Activated CD4-positive, alpha-beta T cell treated with anti-CD3 and anti-CD28 coated beads, Interleukin-2, amount 50 U/mL, for 48 hours (primary cell): ENCODE measurements at places on chromosomes 3 and 15.

DNA sequence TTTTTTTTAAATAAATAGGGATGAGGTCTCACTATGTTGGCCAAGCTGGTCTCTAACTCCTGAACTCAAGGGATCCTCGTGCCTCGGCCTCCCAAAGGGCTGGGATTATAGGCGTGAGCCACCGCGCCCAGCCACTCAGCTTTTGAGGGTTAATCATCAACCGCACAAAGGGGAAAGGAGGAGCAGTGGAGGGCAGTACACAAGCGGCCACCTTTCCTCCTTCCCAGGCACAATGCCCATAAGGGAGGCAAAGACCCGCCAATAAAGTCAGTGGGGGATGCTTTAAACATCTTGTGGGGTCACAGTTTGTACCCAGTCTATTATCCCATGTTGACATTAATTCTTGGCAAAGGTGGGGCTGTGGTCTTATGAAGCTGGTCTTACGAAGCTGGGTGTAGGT, 32.4 kb downstream of the EHD4 start:
- no peak for DNase-seq

DNA sequence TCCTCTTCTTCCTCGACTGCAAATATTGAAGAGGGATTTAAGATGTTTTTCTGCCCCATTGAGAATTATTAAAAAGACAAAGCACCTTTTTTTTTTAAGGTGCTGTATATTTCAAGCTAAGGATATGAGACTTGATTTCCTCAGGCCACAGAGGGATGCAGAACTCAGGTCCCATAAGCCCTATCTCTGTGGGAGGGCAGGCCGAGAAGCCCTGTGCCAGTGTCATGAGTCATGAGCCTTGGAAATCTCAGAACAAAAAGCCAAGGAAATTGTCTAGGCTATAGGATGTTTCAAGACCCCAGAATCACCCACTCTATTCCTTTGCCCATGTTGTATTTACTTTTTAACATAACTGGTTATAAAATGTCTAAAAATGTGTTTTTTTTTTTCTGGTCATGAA, 7.3 kb downstream of the ESYT3 start:
- DNase-seq: no peak

DNA sequence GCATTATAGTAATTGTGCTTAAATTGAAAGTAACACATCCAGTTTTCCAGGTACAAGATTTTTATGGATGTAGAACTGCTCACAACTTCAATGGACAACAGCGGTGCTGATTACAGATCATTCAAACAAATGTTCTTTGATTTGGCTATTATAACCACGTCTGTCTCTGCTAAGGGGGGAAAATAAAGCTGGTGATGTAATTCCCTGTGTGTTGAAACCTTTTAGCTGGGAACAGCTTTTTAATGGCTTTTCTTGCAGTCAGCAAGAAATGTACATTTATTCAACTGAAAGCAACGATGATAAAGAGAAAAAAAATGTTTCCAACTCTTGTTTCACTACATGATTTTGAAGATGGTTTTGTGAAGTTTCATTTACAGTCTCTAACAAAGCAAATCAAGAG, 431.9 kb upstream of the AGTR1 start:
- no peak for DNase-seq

DNA sequence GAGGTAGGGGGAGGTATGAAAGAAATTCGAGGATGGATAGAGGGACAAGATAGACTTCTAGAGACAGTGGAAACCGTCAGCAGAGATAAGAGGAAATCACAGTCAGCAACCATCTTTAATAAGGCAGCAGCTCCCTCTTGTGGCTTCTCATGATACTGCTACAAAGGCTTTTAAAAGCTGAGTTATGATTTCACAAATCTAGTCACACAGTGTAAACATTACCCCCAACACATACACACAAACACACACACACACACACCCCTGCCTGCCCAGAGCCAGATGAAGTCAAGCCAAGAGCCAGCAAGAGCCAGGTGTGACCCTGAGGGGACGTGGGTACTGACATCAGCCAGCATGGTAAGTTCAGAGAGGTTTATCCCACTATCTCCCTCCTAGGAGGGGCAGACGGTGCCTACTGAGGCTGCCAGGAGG, 18.9 kb upstream of the TGM5 start:
- peak; percentile 63 for DNase-seq

DNA sequence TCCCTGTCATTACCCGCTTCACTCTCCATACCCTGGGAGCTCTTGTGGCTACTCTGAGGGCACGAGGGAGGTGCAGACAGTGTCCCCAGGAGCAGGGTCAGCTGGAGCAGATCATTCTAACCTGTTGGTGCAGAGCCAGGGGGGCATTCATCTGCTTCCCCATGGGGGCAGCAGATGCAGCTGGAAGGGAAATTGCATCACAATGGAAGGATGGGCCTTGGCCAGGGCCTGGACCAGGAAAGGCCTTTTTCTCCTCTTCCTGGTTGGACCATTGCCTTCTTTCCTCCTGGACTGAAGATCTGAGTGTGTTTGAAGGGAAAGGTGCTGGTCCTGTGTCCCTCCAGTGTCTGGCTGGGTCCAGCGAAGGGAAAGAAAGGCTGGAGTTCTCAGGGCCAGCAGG, 55.7 kb downstream of the EPHB1 start:
- no peak for DNase-seq

- no peak for DNase-seq
These were observed 65.3 kb upstream of the IGF1R start for GRCh38 chr15:98582900-98583554.

DNA sequence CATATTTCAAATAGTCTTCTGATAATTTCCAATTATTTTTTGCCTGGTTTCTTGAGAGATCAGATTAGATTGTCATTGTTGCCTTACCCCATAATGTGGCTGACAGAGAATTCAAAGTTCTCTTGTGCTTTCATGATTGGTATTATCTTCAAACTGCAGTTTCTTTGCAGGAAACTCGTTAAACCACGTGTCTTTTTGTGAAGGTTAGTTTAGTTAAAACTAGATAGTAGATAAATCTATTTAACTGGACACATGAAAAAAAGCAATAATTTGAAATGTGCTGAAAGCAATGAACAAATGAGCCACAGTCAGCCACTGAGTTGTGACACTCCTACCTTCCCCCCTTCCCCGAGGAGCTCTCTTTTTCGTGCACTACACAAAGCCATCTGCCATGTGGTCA, 327.5 kb upstream of the UMPS start:
- no peak for DNase-seq

GRCh38 chr15:29435811-29436210, 166.2 kb upstream of the NSMCE3 start:
- no peak for DNase-seq

DNA sequence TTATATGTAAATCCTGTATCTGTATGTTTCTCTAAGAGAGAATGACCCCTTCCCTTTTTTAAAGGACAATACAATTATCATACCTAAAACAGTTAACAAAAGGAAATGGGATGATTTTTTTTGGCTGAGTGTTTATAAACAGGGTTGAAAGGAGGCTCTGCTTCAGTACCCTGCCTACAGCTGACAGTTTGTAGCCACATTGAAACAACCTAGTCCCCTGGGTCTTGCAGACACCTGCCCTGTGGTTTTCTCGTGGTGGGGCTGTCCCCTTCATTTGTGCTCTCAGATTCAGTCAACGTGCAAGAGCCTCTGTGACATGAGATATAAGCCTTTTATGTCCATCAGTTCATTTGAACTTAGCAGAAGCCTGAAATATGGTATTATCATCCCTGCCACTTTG, 2.3 kb upstream of the HMCES start:
- DNase-seq: no peak

DNA sequence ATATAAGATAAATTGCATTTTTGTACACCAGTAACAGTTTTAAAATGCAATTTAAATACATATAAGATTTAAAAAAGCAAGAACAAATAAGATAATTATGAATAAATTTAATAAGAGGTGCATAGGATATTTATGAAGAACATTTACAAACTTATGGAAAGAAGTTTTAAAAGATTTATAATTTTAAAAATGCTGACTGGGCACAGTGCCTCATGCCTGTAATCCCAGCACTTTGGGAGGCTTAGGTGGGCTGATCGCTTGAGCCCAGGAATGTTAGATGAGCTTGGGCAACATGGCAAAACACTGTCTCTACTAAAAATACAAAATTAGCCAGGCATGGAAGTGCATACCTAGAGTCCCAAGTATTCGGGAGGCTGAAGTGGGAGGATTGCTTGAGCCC, 37.8 kb downstream of the EOMES start:
- no peak for DNase-seq

GRCh38 chr3:102410616-102411015, 24.2 kb upstream of the ZPLD1 start:
- no peak for DNase-seq

GRCh38 chr3:37097776-37098175, 76.6 kb downstream of the LRRFIP2 start:
- no peak for DNase-seq

DNA sequence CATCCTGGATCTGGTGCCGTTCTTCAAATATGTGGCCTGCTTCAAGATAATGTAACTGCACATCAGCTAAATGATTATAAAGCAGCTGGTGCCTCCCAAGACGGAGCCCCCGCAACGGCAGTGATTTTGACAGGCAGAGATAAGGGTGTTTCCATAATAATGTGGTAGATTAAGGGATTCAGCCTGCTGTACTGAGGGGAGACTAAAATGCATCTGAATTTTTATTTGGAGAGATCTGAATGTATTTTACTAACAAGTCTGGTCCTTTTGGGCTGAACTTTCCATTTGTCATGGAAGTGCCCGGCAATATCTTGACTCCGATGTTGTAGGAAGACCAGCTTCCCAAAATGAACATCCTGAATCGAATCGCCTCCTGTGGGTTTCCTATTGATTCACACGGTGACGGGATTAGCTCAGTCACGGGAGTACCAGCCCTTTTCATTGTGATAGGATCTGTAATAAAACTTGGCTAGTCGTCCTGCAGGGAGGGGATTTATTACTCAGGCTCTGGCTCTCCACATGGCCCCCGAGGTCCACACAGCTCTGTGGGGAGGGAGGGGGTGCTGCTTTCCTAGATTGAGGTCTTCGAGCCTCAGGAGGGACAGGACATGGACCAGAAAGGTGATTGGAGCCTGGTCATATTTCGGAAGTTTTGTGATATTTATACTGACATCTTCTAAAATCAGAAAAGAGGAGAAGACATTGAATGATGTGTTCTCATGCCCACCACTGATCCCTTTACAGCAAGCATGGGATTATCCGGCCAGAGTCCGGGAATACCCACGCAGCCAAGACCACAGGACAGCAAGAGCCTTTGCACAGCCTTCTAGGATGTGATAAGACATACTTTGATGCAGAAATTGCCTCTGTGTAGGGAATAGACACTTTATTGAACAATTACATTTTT, 2.5 kb upstream of the PCSK6 start:
- DNase-seq: no peak

- DNase-seq: no peak
These were observed 58.2 kb downstream of the PHLDB2 start for GRCh38 chr3:111917300-111917699.

- DNase-seq: no peak
These were observed 21.4 kb downstream of the ALDH1L1 start for GRCh38 chr3:126158912-126159454.

- no peak for DNase-seq
These were observed 39.9 kb downstream of the PLCH1 start for GRCh38 chr3:155704771-155705559.

DNA sequence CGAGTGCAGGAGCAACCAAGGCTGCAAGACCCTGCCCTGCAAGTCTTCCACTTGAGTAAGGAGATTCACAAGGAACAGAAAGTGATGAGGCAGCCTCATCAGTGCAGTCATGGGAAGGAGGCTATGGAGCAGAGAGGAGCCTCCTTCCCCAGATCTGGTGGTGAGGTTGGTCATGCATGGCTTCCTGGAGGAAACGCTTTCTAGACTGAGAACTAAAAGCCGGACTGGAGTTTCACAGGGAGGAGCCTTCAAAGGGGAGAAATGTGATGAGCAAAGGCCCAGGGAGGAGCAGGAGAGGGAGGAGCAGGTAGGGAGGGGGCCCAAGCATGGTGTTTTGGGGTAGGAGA, 139.9 kb downstream of the SRGAP3 start:
- DNase-seq: no peak

GRCh38 chr15:77168616-77169015, 97.7 kb upstream of the TSPAN3 start:
- no peak for DNase-seq

GRCh38 chr15:75921732-75922703, 18.3 kb downstream of the FBXO22 start:
- DNase-seq: no peak

- no peak for DNase-seq
These were observed 95.9 kb upstream of the TNIK start for GRCh38 chr3:171556148-171556547.

DNA sequence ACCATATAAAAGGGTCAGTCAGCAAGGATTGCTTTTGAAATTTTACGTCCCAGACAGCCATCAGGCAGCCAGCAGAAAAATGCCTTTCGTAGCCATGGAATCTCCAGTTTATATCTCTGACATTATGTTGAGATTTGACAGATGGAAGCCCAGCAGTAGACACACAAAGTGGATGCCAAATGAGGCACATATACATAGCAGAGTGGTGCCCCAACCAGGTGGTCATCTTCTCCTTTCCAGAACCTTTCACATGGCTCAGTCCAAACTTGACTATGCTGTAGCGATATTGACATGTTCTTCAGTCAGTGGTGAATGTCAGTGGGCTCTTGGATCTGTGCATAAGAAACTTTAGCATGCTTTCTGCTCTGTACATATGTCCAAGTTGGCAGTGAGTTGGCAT, 123.3 kb upstream of the GBE1 start:
- no peak for DNase-seq

- DNase-seq: no peak
These were observed 308.7 kb downstream of the MAGI1 start for GRCh38 chr3:65729973-65730372.

DNA sequence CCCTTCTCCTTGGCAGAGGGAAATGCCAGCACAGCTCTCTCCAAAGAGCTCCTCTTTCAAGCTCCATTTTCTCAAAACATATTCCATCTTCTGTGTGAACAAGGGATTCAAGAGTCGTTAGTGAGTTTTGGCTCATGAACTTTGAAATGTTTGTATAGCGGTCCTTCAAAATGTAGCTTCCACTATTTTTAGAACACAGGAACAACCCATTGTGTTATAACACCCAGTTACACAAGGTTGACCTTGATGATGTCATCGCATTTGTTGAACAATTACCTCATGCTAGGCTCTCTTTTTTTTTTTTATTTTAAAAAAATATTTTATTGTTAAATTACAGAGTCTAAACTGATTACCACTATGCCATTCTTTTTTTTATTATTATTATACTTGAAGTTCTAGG, 251.7 kb downstream of the THSD4 start:
- DNase-seq: no peak

- DNase-seq: peak; percentile 85
These were observed 162.9 kb downstream of the CHSY1 start for GRCh38 chr15:101088788-101089578.

GRCh38 chr15:88644741-88645140, 5.9 kb downstream of the ISG20 start:
- no peak for DNase-seq

GRCh38 chr3:71051893-71052687, 531.4 kb downstream of the FOXP1 start:
- DNase-seq: no peak

GRCh38 chr3:98034036-98034435, 1.1 kb downstream of the GABRR3 start:
- no peak for DNase-seq
